ENCODE measurements at places on chromosomes 2 and 18. TPM values are rescaled to one million over a fixed set of nuclear protein-coding genes. Genes with fewer than 3 reads are reported as not detected.

- DNase-seq = no peak
Observed at GRCh38 chr2:104944495-104944894, 90.6 kb downstream of the POU3F3 start.

FEV gene
- polyA plus RNA-seq = not detected

GRCh38 chr2:187150670-187151069 lies 297.4 kb downstream of the CALCRL start:
- no peak for DNase-seq

DNA sequence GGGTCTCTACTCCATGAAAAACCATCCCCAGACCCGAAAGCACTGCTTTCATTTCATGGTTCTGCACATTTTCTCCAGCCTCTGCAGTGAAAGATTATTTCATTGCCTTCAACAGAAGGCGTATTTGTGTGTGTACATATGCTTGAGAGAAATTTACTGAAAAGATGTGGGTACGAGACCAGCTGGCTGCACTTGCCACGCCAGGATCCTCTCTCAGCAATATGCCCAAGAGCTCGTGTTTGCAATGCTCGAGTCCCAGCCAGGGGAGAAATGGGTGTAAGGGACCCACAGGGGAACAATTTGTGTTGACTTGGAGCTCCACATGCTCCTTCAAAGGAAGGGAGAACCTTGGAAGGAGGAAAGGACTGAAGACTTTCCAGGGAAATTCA lies 37.3 kb downstream of the TMEM177 start:
- no peak for DNase-seq

EGR4 gene
- polyA plus RNA-seq = not detected

DNA sequence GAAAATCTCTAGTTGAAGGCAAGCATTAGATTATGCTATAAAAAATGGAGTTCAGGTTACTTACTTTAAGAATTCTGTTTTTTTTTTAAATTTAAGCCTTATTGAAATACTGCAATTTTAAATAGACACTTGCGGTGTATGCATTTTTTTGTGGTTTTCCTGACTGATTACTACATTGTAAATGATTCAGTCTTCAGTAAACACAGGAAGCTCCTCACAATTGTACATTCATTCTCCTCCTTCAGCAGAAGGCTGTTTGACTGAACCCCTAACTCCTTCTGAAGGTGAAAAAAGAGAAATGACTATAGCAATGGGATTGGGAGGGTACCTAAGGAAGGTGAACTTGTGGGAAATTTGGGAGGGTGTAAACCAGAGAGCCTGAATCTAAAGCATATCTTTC lies 136.1 kb downstream of the GCA start:
- DNase-seq = no peak

DNA sequence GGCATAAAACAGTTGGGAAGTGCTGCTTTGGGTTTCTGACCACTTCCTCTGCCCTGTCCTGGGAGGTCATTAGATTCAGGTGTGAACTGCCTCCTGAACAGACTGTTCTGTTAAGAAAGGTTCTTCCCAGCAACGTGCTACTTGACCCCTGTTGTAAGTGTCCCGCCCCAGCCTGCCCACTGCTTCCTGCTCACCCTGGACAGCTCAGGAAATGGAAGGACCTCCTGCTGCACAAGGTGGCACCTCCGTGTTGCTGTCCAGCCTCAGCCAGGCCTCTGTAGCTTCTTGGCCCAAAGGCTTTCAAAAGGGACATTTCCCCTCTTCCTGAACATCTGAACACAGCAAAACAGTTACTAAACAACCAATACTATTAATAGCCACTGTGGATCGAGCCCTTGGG lies 5.3 kb downstream of the TOGARAM2 start:
- no peak for DNase-seq

FN1 gene
- polyA plus RNA-seq = 8,374 TPM

- DNase-seq = no peak
Observed at GRCh38 chr18:44229693-44230108, 451.0 kb upstream of the SETBP1 start.

DNA sequence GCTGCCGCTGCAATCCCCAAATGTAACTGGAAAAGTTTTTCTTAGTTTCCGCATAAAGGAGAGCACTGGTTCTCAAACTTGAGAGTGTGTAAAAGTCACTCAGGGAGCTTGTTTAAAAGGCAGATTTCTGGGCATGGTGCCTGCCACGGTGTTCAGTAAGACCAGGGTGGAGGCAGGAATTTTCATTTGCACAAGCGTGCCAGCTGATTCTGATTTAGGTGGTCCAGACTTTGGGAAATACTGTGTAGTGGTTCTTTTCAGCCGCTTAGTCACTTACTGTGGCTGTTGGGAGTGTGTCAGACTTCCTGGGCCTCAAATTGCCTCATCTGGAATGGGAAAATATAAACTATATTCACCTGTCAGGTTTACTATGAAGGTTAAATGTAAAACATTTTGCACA lies 788 bp downstream of the ARMC9 start:
- DNase-seq = no peak

ANKRD62 gene
- not detected for polyA plus RNA-seq

- no peak for DNase-seq
Observed at GRCh38 chr2:85251070-85251616, 76.6 kb downstream of the TGOLN2 start.

DNA sequence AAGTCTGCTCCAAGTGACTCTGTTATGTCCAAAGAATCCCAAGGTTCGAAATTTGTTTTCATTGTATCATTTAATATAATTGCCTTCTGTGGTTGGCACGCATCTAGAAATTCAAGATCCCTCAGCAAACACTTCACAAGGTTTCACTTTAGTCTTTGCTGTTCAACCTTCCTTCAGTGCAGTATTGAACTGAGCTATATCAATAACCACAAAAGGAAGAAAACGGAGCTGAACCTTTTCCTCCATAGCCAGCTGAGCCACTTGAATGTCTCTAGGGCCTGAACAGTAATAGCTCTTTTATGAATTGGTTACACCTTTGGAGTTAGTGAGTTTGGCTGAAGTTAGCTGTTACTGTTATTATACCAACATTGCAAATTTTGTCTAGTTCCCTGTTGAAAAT lies 357.7 kb upstream of the HNRNPA3 start:
- DNase-seq = no peak

GNLY gene
- not detected for polyA plus RNA-seq

C2orf81 gene
- polyA plus RNA-seq = 0.16 TPM

GRCh38 chr2:106899786-106900530 lies 14.0 kb upstream of the ST6GAL2 start:
- DNase-seq = no peak

GRCh38 chr2:13332060-13332459 lies 615.3 kb downstream of the TRIB2 start:
- no peak for DNase-seq

DNA sequence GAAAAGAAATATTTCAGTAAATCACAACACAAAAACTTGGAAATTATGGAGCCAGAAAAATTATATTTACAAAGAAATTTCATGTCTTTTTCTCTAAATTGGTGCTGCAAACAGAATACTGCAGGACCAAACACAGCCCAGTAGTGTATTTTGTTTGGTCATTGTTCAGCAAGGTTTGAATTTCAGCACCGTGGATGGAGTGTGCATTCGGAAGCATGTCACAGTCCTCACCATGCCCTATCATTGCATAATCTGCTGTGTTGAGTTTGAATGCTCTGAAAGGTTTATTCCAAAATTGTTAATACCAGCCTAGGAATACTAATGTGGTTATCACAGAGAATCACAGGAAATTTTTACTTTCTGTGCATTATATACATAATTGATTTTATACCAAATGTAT lies 296.7 kb downstream of the METTL4 start:
- DNase-seq = no peak

GRCh38 chr2:12060886-12061285 lies 314.5 kb downstream of the LPIN1 start:
- no peak for DNase-seq

- no peak for DNase-seq
Observed at GRCh38 chr2:181467966-181468707, 11.0 kb downstream of the ITGA4 start.

GRCh38 chr2:6877402-6878304 lies at the start of gene RSAD2:
Gene RSAD2, plus strand, starts transcription at chr2:6877777. Its CDS starts 24 bp downstream, at chr2:6877801.
- no peak for DNase-seq

GRB14 gene
- polyA plus RNA-seq = not detected

- no peak for DNase-seq
Observed at GRCh38 chr18:45104049-45104395, 423.3 kb downstream of the SETBP1 start.

- no peak for DNase-seq
Observed at GRCh38 chr2:231017231-231017598, 20.1 kb upstream of the C2orf72 start.

DNA sequence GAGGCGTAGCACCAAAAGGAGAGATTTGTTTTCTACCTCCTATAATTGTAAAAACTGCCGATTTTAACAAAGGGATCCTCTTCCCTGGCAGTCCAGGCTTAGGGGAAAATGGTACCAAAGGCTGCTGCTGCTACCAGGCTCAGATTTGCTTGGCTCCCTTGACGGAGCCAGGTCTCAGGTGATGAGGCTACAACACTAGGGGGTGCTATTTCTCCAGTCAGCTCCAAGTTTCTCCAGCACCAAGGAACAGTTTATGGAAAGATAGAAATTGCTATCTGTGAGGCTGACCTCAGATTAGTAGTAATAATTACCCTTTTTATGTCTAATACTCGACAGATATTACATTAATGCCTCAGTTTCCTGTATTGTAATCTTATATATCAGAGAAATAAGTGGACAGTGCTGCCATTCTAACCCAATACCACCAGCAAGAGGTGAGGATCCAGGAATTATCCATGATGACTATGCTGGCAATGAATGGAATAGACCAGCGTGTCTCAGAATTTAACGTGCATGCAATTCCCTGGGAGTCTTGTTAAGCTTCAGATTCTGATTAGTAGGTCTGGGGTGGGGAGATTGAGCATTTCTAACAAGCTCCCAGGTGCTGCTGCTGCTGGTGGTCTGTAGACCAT lies 111.3 kb downstream of the ESCO1 start:
- DNase-seq = peak; percentile 13

DNAH6 gene
- 0.02 TPM for polyA plus RNA-seq

GRCh38 chr2:108449410-108450130 lies 564 bp downstream of the GCC2 start:
- DNase-seq = no peak

- no peak for DNase-seq
Observed at GRCh38 chr2:118049816-118050140, 35.9 kb upstream of the CCDC93 start.

G6PC2 gene
- polyA plus RNA-seq = not detected

GRCh38 chr18:13520741-13521140 lies 205.6 kb downstream of the FAM210A start:
- DNase-seq = no peak

GRCh38 chr18:75369026-75369721 lies 58.3 kb downstream of the SMIM21 start:
- no peak for DNase-seq

- no peak for DNase-seq
Observed at GRCh38 chr2:178870703-178871102, 63.5 kb upstream of the TTN start.

SH2D6 gene
- 0.15 TPM for polyA plus RNA-seq

DNA sequence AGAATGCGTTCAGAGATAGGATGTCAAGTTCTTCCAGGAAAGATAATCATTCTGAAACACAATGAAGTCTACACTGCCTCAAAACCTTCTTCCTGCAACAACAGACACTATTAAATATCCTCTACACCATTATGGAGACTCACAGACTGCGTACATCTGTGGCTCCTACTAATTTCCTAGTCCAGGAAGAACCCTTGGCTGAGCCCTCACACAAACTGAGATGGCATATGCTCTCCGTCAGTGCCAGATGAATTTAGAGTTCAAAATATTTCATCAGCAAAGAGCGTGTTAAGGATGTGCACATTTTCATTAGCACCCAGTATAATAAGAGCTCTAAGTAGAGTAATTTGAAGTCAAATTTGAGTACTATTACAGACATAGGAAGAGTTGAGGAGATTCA lies 117.2 kb downstream of the TCF4 start:
- DNase-seq = no peak

DNA sequence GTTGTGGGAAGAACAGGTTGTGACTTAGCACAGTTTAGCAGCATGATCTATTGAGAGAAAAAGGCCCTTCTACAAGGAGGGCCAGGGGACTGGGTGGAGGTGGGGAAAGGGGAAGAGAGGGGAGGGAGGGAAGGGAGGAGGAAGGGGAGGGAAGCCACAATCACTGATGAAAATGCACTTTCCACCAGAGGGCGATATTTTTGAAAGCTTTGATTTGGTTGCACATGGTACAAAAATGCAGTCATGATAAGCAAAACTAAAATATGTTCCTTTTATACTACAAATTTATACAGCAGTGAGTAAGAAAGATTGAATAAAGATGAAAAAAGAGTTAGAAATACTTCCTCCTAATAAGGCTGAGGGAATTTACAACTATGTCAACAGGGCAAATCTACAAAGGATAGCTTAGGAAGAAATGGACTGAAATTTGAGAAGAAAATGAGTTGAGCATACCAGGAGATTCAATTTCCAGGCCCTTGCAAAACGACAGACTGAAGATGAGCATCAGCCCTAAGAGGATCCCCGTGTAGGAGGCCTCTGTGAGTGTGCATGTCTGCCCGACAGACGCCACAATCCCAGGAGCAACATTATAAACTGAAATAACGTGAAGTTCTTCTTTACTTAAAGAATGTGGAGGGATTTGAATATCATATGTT lies 17.2 kb downstream of the SH3YL1 start:
- DNase-seq = peak; percentile 47

All from AG04450 (cell line).